NCI-H1105 (cell line): ENCODE measurements at places on chromosomes 13 and 19.

GRCh38 chr13:101242720-101243119 is 173.6 kb downstream of the NALCN start:
- DNase-seq, result no peak

GRCh38 chr19:13315495-13315894 is 165.3 kb downstream of the IER2 start:
- DNase-seq, result no peak

DNA sequence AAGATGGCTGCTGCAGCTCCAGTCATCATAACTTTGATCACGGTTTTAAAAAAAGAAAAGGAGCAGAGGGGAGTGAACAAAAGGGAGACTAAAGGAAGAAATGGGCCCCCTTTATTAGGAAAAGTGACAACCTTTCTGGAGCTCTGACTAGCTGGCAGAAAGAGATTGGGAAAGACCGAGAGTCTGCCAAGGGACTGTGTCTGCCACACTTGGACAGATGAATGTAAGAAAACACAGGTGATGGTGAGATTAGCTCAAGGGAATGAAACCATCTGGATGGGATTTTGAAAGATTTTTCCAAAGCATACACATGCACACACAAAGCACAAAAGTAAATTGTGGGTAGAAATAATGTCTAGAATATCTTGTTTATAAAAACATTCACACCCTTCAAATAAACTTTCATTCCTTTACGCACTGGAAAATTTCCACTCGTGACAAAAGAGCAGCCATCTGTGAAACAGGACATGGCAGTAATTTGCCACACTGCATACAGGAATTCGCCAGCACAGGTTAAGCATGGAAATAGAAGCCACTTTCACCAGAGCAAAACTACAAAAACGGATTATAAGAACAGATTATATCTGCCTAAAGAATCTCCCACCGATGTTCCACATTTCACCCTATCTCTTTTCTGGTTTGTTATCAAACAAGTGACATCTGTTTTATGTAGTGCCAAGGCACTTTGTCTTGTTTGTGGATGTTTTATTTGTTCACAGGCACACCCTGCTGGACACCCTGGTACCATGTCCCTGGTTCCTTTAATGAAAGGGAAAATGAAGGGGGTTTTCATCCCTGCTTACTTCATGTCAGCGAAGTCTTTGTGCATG is 819.5 kb downstream of the DIAPH3 start:
- no peak for DNase-seq

DNA sequence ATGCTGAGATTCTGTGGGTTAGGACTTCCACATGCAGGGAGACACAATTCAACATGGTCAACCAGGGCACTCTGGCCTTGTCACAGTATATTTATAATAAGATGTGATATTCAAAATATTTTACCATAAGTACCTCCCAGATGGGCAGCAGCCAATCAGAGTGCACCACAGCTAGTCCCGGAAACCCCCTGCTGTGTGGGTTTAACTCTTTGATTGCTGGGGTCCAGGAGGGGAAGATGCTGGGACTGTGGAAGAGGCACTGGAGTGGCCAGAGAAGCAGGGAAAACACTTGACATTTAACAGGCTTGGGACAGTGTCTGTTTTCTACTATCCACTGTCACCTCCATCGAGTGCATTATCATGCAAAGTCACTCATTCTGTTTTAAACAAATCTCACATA is 99.0 kb downstream of the MBNL2 start:
- no peak for DNase-seq

DNA sequence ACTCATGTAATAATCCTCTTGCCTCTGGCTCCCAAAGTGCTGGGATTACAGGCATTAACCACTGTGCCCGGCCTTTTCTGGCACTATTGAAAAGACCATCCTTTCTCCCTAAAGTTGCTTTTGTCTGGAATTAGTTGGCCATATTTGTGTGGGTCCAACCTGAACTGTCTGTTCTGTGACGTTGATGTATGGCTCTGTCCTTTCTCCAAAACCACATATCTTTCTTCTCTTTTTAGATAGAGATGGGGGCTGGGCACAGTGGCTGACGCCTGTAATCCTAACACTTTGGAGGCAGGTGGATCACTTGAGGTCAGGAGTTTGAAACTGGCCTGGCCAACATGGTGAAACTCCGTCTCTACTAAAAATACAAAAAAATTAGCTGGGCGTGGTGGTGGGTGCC is 17.9 kb downstream of the DNM2 start:
- DNase-seq, result no peak

GRCh38 chr13:36431204-36432105 is 840 bp upstream of the CCNA1 start:
- no peak for DNase-seq

GRCh38 chr13:49927755-49928154 is 8.4 kb downstream of the SPRYD7 start:
- no peak for DNase-seq

DNA sequence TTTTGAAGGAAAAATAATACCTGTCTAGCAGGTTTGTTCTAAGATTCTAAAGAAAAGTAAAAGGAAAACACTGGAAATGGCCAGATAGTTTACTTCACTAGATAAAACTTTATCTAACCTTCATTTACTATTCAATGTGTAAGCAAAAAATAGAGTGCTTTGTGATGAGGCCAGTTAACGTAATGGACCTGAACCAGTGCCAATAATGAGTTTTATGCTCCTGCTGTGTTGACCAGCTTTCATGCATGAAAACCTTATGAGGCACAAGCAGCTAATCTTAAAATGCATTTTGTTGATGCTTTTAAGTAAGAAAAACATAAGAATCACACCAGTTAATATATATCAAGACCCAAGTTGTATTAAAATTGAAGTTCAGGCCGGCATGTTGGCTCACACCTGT is 617.2 kb upstream of the GPC6 start:
- no peak for DNase-seq

GRCh38 chr19:31214086-31214485 is 135.2 kb downstream of the TSHZ3 start:
- no peak for DNase-seq

- DNase-seq, result no peak
These were observed 1407.7 kb downstream of the EFNB2 start for GRCh38 chr13:105127732-105128131.

DNA sequence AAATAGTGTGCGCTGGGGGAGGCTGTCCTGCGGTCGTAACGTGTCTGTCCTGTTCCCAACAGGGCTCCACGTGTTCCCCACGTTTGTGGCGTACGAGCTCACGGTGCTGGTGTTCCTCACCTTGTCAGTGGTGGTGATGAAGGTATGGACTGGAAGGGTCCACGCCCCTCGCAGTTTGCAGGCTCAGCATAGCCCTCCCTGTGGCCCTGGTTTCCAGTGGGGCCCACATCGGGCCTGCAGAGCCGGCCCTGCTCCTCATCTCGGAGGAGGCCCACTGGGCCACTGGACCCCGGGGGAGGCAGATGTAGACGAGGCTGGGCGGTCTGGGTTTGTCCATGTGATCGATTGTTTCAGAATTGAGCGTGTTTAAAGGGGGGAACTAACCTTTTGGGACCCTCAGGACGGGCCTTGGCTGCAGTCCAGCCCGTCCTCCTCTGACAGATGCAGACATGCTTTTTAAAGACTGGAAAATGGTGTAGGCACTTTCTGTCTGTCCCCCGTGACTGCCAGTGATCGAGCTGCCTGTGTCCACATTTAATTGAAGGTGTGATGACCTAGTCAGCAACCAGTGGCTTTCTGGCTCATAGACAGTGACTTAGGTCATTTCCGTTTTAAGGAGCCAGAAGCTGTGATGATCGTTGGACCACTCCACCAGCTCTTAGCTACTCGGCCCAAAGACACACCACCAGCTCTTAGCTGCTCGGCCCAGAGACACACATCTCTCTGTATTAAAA is 37.1 kb upstream of the TFDP1 start:
- DNase-seq, result no peak

GRCh38 chr13:67353941-67354340 is 123.8 kb upstream of the PCDH9 start:
- no peak for DNase-seq

- DNase-seq, result peak; percentile 55
These were observed 8.3 kb upstream of the CDC42EP5 start for GRCh38 chr19:54481326-54481930.

DNA sequence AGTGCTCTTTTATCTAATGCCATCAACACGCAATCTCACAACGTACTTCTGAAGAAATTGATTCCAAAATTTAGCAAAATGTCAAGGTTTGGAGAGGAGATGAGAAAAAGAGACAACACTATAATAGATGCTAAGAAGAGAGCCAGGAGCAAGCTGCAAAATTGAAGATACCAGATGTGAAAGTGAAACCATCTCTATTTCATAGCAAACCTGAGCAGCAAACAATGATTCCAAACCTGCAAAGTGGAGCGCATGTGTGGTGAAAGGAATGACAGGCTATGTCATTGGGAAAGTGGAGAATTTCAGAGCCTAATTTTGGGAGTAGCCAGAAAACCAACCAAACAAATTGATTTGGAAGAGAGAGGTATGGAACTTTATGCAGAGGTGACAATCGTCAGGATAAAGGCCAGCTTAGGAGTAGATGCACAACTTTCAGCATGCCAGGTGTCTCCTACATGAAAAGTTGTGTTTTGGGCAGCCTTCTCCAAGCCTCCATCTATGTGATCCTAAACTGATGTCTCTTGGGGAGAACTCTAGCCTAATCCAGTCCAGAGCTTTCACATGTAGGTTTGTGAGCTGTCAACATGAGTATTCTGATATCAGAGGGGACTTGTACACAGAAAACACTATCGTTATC is 158.4 kb upstream of the FNDC3A start:
- no peak for DNase-seq

DNA sequence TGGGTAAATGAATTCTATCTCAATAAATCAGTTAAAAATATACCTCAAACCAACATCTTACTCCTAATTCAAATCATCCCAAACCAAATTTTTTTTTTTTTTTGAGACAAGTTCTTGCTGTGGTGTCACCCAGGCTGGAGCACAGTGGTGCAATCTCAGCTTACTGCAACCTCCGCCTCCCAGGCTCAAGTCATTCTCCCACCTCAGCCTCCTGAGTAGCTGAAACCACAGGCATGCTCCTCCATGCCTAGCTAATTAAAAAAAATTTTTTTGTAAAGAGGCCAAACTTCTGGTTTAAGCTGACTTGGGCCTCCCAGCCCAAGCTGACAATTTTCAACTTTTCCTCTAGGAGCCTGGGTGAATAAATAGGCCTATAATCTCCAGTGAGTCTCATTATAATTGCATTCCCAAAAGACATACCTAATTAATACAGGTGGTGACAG is 22.1 kb upstream of the OLFM2 start:
- no peak for DNase-seq

DNA sequence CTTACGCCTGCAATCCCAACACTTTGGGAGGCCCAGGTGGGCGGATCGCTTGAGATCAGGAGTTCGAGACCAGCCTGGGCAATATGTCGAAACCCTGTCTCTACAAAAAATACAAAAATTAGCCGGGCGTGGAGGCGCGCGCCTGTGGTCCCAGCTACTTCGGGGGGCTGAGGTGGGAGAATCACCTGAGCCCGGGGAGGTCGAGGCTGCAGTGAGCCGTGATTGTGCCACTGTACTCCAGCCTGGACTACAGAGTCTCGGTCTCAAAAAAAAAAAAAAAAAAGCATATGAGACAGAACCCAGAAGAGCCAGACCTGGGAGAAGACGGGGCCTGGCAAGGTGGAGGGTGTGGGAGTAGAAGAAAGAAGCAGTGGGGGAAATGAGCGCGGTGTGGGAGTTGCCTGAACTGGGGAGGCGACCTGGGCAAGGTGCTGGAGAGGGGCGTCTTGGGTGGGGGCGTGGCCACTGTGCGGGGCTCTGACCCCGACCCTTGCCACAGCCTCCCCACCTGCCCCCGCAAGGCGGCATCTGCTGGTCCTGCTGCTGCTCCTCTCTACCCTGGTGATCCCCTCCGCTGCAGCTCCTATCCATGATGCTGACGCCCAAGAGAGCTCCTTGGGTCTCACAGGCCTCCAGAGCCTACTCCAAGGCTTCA is 533 bp downstream of the DKKL1 start:
- DNase-seq, result no peak

- DNase-seq, result no peak
These were observed 18.5 kb upstream of the LPAR6 start for GRCh38 chr13:48431431-48431830.

DNA sequence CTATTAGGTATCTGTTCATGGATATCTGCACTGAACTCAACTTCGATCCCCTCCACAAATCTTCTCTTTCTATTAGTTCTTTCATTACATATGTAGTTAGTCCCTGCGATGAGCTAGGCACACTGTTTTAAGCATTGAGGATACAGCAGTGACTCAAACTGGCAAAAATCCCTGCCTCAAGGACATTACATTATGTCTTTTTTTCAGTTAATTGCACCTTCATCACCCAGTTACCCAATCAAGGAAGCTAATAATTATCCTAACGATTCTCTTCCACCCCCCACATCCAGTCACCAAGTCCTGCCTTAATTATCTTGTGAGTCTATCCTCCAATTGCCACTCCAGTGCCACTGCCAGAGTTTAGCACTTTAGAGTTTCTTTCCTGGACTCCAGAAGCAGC is 89.3 kb downstream of the C13orf42 start:
- no peak for DNase-seq

DNA sequence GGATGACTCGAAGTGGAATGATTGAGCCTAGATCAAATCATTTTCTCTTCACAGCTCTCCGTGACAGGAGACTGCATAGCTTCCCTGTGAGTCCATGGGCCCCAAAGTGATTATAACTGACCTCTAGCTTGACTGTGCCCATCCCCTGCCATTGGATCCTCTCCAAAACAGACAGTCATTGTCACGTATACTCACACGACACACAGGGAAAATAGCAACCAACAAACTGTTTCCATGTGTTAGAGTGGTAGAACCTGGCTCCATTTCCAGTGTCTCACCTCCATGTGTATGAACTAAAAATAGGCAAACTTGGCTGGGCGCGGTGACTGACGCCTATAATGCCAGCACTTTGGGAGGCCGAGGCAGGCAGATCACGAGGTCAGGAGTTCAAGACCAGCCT is 48.8 kb upstream of the NPAS1 start:
- no peak for DNase-seq

DNA sequence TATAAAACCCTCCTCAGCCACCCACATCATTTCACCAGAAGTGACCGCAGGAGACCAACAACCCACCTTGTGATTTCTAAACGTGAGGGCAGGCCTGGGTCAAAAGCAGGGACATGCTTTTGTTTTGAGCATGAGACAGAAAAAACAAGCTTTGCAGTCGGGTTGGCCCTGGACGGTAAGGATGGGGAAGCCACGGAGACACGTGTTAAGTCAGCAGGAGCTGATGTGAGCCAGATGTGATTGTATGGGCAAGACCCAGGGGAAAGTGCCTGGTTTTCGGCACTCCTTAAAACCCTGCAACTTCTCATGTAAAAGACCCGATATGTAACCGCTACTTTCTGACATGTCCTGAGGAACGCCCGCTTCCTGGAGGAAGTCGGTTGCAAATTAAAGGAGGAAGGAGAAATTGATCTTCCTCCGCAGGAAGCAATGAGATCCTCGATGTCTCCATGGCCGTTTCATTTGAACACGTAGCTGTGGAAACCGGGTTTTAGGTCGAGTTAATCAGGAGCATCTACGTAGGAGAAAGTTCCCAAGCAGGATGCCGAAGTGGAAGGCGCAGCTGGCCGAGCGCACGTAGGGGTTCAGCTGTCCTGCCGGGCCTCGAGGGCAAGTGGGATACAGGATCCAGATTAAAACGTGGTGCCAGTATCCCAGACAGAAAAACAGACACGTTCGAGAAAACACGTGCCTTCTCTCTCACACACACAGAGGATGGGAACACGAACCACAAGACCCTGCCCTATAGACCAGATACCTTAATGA is 40.5 kb upstream of the POMP start:
- DNase-seq, result no peak
